Erythroblast (primary cell): ENCODE measurements at places on chromosomes 3 and 15.

DNA sequence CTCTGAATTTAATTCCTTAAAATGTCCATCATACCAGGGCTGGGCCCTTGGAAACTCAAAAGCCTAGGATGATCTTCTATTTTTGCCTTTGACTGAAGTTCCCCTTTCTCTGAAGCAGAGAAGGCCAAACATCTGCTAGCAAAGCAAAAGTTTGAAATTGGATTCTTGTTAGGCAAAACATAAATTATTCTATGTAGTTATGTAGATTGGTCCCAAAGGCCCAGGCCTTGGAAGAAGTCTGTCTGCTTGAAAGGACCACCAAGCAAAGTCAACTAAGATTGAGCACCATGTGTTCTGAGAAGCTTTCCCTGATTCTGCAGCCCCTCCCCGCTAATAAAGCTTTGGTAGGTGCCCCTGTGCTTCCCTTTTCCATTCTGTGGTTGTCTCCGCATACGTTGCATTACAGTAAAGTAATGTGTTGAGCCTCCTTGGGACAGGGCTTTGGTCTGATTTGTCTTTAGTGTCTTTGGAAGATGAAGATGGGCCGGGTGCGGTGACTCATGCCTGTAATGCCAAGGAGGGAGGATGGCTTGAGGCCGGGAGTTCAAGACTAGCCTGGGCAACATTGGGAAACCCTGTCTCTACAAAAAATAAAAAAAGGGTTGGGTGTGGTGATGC, 56.4 kb downstream of the RPL39L start:
- DNase-seq = no peak

DNA sequence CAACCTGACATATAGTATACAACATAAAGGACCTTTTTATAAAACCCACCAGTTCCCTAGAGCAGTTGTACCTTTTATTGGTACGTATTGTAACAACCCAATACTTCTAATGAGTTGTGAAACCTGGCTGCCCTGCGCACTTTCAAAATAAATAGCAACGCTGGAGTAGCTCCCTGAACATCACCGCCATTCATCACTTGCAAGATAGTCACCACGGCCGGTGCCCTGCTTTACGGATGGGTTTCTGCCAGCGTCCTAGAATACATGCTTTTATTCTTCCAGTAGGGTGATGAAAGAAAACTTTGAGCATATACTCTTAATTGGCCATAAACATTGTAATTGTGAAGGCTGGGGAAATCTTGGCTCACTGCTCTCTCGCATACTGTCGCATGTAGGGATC, 220.7 kb downstream of the TBL1XR1 start:
- DNase-seq = no peak

DNA sequence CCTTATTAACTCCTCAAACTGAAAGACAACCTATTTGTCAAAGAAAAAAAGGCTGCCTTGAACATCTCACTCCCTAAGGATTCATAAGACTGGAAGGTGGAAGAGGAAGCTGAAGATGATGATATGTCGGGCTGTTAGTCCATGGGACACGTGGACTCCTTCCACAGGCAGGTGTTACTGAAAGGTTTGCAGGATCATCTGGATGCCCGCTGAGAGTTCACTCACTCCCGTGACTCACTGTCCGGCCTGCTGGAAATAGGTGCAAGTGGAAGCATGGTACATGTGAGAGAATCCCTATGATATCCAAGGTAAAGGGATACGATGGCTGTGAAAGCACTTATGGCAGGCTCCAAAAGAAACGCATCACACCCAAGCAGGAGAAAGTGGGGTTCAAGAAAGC, 33.3 kb upstream of the FBN1 start:
- DNase-seq = no peak

DNA sequence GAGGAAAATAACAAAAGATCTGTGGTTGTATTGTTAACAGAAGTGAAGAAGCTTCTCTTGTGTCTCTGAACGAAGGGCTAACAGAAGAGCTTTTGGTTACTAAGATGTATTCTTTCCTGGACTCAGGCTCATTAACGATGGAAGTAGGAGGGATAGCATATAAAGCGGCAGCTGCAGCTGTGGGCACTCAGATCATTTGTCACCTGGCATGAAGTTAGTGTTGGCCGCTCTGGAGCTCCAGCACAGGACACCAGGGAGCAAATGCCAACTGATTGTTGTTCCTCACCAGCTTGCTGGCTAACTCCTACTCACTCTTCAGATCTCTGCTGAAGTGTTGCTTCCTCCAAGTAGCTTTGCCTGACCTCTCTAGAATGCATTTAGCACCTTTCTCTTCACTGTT, 15.5 kb upstream of the SLITRK3 start:
- no peak for DNase-seq

- peak; percentile 15 for DNase-seq
Measured at GRCh38 chr3:190101320-190102011, 19.2 kb downstream of the P3H2 start.

DNA sequence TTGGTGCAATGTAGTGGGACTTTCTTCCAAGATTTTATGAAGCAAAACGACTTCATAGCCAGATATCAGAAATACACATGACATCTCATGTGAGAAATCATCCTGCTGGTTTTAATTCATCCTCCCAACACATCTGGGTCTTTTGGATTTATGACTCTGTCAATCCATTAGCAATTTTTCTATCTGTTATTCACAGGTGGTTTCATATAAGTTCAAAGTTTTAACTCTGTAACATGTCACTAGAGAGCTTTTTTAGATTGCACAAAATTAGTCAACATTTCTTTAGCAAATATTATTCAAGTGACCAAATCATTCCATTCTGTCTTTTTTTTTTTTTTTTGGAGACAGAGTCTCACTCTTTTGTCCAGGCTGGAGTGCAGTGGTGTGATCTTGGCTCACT, 30.4 kb downstream of the SQOR start:
- no peak for DNase-seq

- DNase-seq = no peak
Measured at GRCh38 chr3:118760585-118761290, 273.9 kb downstream of the IGSF11 start.

DNA sequence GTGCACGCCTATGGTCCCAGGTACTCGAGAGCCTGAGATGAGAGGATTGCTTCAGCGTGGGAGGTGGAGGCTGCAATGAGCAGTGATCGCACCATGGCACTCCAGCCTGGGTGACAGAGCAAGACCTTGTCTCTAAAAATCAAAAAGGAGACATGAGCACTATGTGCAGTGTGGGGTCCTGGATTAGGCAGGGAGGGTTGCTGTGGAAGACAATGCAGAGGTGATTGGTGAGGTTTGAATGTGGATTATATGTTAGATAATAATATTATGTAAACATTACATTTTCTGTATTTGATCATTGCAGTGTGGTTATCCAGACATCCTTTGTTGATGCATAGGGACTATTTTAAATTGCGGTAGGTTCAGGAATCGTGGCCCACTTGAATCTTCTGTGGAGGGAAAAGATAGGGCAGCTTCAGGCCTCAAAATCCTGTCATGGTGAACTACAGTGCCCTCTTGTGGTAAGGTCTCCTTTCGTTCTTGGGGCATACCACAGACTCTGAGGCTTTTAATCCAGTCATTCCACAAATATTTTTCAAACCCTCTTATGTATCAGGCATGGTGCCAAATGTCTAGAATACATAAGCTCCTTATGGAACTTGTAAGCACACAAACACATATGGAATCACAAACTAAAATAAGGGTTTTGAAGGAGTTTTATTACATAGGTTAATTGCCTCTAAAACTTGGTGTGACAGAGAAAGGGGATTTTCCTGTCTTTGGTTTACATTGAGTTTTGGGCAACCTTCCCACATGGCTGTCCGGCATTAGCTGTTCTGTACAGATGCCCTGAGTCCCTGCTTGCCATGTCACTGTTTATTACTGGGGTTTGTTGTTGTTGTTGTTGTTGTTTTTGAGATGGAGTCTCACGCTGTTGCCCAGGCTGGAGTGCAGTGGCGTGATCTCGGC, 37.7 kb downstream of the GPD1L start:
- DNase-seq = peak; percentile 79

DNA sequence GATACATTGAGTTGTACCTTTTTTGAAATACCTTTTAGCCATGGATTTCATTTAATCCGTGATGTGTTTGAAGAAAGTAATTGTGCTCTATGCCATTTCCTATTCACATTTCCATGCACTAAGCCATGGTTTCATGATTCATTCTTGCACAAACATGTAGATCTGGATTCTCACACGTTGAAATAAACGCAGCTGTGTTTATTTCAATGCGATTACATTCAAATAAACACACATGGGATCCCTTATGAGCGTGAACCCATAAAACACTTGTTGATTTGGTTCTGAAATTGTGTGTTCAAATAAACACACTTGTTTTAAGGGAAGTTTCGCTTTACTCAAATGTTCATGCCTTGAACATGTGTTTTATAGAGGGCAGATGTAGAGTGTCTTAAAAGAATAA, 39.2 kb downstream of the BBX start:
- no peak for DNase-seq

DNA sequence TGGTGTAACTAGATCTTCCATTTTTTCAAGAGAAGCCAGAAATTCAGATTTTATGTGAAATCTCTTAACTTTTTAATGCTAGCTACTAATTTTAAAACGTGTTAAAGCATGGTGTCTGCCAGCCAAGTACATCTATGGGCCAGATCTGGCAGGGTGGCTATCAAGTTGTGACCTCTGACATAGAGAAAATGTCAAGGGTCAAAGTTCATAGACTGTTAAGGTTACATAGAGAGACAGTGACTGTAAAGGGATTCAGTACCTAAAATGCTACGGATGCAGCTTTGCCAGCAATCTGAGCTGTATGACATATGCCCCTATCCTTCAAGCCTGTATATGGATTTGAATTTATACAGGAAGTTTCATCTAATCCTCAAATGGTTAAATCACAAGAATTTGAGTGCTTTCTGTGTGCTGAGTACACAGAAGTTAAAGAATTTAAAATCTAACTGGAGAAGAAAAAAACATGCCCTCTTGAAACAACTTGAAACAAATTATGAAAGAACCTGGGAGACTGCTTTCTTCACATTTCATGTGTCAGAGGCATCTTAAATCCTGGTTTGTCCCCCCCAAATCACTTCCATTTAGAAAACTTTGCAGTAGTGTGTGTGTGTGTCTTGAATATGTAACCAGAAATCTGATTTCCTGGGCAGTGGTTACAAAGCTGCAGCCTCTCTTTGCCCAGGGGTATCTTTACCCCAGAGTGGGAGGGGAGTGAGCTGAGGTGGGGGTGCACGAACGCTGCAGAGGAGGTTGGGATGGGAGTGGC, 895 bp upstream of the ARHGAP31 start:
- DNase-seq = no peak

DNA sequence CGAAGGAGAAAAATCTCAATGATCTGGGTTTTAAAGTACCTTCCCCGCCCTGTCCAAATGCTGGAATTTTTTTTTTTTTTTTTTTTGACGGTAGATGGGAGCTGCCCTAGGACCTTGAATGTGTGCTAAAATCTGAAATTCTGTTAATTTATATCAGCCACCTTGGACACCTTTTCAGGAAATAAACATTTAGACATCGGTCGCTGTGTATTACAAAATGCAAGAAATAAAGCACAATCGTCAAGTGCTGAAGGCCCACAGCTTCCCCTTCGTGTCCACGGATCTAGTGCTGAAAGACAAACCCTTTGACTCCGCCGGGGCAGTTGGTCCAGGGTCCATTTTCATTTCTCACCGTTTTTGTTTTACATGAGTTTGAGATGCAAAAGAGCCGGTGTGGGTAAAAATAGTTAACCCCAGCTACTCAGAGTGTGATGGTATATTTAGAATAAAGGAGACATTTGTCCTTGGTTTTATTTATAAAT, 90.2 kb upstream of the CHD2 start:
- peak; percentile 76 for DNase-seq

DNA sequence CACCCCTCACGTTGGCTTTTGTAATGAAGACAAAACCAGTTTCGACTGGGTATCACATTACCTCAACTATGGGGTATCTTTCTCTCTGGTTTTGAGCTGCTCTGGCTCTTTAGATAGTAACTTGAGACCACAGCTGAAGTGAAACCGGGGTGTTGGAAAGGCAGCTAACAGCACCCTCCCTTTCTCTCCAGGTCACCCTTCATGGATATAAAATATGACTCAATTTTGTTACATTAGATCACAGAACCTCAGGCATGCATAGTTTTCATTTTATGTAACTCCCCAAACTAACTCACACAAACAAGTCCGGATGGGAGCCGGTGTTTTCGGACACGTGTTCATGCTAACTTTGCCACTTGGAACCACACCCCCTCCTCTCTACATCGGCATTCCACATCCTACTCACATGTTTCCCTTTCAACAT, 90.7 kb downstream of the NR2F2 start:
- no peak for DNase-seq

GRCh38 chr3:142356818-142357217, 91.0 kb downstream of the XRN1 start:
- DNase-seq = no peak

DNA sequence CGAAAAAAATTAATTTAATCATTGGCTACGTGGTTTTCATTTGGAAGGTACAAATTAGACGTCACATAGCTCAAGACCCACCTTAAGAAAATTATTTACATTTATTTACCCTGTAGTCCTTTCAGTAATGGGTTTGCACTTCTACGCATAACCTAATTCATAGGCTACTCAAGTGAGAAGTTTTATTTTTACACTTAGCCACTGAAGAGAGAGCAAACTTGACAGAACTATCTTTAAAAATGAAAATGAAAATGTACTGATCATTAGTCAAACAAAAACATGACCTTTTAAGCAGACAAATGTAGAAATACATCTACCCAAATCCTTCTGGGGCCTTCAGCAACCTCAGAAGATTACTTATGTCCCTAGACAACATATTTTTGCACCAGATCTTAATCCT, 269.4 kb upstream of the TTC14 start:
- DNase-seq = no peak

GRCh38 chr3:59450946-59451763, 401.3 kb upstream of the CFAP20DC start:
- DNase-seq = no peak

GRCh38 chr3:47010111-47010712, 30.7 kb downstream of the NBEAL2 start:
- no peak for DNase-seq

- DNase-seq = no peak
Measured at GRCh38 chr3:61996366-61996765, 377.0 kb downstream of the FEZF2 start.

DNA sequence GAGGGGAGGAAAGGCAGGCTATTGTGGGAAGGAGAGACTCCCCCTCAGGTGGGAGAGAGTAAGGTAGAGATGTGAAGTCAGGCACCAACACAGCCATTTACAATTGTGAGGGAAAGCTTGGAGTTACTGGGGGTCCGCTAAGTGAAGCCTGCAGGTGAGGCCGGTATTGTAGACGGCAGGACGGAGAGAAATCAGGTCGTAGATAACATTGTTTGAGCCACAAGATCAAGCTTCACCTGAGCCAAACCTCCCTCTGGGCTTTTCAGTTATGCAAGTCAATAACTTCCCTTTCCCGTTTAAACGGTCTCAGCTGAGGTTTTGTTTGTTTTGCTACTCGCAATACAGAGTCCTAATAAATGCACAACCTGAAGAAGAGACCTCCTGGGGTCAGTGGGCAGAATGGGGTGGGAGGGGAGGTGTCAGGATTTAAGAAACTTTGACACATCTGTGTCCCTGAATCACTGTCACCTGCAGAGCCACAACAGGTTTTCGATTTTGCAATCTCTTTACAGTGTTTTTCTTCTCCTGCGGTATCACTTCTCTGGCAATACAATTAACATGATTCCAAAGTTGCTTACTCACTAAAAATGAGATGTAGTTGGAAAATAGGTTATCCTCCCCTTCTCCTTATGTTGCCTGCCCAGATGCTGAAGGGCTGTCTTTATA, 72.0 kb upstream of the GLCE start:
- DNase-seq = no peak
